ENCODE measurements at places on chromosomes 12 and 14.
A peak's percentile ranks its signal among the peaks of the same experiment; 100 is the strongest.

DNA sequence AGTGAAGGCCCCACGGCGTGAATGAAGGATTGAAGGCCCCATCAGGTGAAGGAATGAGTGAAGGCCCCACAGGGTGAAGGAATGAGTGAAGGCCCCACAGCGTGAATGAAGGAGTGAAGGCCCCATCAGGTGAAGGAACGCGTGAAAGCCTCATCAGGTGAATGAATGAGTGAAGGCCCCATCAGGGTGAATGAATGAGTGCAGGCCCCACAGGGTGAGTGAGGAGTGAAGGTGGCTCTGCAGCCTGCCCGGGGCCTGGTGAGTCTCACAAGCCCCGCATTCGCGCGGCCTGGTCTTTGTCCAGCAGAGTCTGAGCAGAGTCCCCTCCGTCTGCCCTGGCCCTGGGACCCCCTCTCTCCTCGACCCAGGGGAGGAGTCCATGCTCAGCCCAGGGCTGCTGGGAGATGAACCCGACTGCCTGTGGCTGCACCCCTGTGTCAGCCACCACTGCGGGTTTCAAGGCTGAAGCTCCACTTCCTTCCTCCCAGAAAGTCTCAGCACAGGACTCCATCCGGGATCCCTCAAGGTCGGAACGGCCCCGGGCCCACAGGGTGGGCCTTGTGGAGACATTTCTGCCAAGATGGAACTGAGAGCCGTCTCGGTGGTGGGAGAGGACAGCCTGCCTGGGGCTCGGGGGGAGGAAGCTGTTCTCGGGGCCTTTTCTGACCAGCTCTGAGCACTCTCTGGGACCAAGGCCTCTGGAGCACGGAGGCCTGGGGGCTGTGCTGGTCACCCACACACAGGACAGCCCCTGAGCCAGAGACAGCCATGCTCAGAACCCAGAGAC, 37.4 kb upstream of the TMEM179 start:
- no peak for DNase-seq

GRCh38 chr12:54390668-54391551, 6.4 kb upstream of the ZNF385A start:
- peak; percentile 82 for DNase-seq

DNA sequence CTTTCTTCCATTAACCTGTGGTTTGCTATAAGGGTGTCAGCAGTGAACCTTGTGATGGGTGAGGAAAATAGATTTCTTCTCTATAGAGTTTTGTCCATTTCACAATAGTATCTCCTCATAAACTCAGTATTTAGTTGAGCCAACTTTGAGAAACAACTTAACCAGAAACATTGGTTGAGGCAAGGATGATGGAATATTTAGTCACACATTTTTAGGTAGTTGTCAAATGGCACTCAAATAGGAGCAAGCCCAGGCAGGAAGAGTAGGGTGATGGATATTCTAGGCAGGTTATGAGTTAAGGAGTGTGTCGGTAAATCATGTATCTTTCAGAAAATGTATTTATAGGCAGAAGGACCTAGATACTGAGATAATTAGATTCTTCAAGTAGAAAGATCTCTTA, 1267.6 kb downstream of the SLC16A7 start:
- no peak for DNase-seq

DNA sequence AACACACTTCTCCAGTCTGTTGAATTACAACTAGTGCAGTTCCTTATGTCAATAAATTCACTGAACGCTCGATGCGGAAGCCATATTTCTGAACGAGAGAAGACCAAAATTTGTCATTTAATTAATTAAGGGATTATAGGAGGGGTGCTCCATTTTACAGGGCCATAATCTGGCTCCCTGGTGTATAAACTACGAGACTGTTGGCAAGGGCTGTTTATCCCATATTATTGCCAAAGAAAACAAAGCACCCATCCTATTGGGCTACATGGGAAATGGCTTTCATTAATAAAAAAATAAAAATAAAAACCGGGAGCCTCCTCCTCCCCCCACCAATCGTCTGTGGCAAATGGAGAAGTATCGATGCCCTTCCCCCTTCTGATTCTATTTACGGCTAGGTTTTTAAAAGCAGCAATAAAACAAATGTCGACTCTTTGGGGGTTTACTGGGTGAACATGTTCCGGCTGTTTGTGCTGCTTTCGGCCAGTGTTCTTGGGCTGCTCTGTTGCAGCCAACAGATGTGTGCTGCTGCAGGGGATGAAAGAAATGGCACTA, 24.8 kb downstream of the ATF7 start:
- no peak for DNase-seq

DNA sequence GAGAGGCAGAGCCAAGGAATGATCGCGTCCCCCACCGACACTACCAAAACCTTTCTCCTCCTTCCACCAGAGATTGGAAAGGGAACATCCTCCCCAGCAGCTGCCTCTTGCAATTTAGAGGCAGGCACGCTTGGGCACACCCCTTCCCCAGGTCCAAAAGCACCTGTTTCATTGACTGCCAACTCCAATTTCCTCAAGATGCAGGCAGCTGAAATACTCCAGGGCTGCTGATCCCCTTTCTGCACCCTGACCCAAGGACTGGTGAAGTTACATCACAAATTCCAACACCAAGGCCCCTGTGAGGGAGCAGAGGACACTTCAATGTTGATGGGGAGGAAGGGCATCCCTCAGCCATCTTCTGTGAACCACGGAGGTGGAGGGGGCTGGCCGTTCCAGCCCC, 33.8 kb downstream of the BCL11B start:
- DNase-seq = no peak

DNA sequence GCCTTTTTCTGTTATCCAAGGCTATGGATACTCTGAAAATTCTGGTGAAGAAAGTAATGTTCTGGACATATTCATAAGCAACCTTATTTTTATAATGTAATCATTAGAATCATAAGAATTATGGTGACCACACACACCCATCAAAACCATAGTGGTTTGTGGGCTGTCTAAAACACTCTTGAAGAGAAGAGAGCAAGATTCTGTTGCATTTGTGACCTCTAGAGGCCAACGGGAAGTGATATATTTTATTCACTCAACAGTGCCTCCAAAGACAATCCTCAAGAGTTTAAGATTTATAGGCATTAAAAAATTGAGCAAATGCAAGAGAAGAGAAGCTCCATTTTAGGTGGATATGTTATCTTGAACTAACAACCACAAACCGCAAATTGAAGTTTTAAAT, 68.5 kb upstream of the LGR5 start:
- DNase-seq = no peak

DNA sequence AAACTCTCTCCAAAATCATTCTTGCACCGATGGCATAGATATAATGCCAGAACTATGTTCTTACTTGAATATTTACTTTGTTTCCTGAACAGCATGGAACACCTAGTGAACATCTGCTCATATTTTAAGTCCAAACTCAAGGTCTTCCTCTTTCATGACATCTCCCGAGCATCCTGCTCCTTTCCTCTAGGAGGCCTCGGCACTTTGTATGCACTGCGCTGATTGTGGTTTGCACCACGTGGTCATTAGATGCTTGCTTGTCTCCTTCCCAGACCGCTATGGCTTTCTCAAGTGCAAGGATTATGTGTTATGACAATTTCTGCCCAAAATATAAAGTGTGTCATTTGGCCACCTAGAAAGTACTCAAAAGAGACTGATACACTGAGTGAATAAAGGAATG, 912.0 kb downstream of the GALC start:
- DNase-seq = no peak

DNA sequence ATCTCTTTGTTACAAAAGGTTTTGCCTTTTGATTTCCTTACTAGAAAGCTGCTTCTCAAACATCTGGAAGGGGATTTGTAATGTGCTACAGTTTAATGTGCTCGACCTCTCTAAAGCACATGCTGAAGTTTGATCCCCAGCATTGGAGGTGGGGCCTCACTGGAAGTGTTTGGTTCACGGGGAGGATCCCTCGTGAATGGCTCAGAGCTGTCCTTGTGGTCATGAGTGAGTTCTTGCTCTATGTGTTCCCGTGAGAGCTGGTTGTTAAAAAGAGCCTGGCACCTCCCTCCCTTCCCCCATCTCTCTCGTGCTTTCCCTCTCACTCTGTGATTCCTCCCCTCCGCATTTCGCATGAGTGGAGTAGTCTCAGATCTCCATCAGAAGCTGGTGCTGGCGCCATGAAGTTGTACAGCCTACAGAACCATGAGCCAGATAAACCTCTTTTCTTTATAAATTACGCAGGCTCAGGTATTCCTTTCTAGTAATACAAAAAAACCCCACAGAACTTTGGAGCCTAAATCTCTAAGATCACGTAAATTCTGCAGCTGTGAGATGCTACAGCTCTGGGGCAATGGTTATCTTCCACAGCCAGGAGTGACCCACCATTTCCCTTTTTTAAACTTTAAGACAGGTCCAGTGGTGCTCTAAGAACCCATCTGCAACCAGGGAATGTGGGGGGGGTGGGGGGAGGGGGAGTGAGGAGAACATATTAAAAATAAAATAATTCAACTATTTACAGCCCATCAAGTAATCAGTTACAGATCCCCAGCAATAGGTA, 214.4 kb downstream of the FOXN3 start:
- no peak for DNase-seq

DNA sequence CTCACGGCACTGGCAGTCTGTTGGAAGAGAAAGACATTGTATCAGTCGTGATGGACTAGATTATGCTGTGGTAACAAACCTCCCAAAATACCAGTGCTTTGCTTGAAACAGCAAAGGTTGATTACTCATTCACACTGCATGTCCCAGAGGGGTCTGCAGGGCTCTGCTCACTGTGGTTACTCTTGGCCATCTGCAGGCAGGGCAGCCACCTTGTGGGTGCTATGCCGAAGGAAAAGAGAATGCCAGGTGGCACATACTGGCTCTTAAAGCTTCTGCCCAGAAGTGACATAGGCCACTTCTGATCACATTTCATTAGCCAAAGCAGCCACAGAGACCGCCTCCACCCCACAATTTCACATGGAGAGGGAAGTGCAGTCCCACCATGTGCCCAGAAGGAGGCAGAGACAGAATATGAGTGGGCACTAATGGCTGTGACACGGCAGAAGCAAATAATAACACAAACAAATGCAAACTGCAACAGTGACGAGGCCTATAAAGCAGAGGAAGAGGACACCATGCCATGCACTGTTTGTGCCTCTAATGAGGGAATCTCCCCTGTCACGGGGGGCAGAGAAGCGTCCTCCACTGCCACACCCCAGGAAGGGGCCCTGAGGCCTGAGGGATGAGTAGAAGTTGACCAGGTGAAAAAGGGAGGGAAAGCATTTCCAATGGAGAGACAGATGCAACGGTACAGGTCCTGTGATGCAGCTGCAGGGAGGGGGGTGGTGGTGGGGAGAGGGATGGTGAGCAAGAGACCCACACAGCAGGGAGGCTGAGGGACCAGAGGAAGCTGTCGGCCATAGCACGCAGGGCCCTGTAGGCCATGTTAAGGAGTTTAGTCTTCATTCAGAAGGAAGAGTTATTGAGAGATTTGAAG, 51.7 kb upstream of the KICS2 start:
- DNase-seq = no peak

DNA sequence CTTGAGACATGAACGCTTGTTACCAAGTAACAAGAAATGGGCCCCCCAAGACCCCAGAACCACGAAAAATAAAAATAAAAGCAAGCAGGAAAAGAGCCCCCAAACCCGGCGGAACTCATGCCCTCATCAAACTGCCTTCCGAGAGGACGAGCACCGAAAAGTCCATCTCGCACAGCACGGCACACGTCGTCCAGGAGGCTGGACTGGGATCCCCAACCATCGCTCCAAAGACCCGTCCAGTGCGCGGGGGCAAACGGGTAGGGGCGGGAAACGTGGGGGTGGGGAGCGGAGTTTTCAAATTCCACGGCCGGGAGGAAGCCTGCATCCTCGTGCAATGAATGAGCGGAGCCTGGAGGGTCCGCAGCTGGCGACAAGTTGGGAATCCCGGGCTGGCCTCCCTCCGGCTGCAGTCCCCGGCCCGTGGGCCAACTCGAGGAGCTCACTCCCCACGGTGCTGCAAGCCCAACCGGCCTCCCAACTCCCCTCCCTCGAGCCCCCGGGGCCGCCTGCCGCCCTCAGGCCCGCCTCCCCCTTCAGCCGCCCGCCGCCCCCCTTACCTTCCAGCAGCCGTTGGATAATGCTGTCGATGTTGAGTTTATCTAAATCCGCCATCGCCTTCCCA, 484 bp downstream of the PPP1CC start:
- no peak for DNase-seq

GRCh38 chr12:45138609-45139008, 77.3 kb upstream of the ANO6 start:
- DNase-seq = no peak

- DNase-seq = no peak
These were observed 82.7 kb downstream of the C14orf132 start for GRCh38 chr14:96121660-96122395.

DNA sequence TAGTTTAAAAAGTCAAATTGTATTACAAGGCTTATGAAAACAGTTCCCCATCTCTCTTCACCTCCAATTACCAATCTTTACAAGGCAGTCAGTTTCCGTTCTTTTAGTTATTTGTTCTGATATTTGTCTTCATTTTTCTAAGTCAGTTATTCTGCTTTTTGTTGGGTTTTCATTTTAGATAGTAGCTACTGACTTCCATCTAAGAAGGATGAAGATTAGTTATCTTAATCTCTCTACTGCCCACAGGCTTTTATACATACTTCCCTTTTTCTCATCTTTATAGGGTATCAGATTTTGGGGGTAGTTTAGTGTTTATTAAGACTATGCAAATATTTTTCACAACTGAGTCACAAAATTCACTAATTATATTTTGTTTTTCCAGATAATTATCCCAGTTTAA, 38.4 kb downstream of the FRS2 start:
- no peak for DNase-seq

DNA sequence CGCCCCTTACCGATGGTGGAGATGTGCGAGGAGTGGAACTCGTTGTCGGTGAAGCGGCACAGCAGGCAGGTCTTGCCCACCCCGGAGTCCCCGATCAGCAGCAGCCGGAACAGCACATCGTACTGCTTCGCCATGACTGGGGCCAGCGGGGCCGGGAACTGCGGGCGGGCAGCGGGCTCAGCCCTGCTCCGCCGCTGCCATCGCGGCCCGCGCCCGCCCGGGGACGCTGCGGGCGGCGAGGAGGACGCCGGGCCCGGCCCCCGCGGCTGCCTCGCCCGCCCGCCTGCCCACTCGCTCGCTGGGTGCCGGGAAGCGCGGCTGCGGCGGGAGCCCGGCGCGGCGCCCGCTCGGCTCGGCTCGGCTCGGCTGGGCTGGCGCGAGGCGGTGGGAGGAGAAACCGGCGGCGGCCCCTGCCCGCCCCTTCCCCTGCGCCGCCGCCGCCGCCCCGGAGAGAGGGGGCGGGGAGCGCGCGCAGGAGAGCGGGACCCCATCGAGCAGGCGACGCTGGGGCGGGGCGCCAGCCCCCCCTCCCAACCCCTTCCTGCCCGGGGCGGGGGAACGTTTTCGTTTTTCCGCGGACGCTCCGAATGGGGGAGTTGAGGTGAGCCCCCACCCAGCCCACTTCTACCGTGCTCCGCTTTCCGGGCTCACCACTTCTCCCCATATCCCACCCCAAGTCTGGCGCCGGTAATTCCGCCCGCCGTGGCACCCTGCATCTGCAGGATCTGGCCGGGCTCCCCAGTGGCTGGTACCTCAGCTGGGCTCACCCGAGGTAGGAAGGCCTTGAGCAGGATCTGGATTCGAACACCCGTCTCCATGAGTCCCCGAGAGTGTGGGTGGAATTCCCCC, at the start of gene RAB15:
TSS of gene RAB15 (minus strand) at position 394 of the 849 bp plus-strand sequence. CDS start at position 134, 260 bp downstream.
- no peak for DNase-seq
